Cardiac muscle cell (in vitro differentiated cells and primary cell): ENCODE measurements at places on chromosomes 2 and 18. TPM values are rescaled to one million over a fixed set of nuclear protein-coding genes. Genes with fewer than 3 reads are reported as not detected.
A peak's percentile ranks its signal among the peaks of the same experiment; 100 is the strongest.

DNA sequence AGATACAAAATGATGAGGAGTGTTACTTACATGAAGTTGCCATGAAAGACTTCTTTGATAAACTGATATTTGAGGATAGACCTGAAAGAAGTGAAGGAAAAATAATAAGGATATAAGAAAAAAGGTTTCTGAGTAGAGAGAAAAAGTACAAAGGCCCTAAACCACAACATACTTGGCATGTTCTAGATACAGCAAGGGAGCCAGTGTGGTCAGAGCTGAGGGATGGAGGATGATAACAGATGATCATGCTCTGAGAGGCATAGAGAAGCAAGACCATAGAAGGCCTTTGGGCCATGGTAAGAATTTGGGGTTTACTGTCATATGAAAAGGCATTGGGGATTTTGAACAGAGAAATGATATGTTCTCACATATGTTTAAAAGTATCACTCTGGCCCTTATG lies 424.1 kb upstream of the CHST9 start:
- DNase-seq = peak; percentile 45

The C2orf92 gene
- polyA plus RNA-seq = 6.8 and 9.4 TPM in 2 replicates

GRCh38 chr2:232438091-232438490 lies 17.9 kb upstream of the ALPI start:
- DNase-seq = no peak

- no peak for DNase-seq
Observed at GRCh38 chr18:77115192-77115953, 17.2 kb downstream of the MBP start.

DNA sequence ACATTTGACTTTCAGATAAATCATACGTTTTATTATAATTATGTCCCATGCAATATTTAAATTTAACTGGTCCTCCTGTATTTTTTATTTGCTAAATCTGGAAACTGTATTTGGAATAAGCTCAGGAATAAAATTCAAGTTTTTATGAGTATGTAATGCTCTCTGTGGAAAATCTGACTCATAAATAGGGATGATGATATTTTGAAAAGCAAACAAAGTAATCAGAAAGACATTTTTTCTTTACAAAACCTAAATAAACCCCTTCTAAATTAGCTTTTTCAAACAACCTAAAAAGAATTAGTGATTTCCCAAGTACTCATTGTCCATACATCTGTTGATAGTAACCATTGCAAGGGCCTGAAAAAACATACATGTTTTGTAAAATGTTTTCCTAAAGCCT lies 41.1 kb downstream of the ASB1 start:
- no peak for DNase-seq

GRCh38 chr18:24695168-24695567 lies 234.7 kb downstream of the HRH4 start:
- DNase-seq = no peak

- DNase-seq = peak; percentile 7
Observed at GRCh38 chr2:138421315-138421970, 80.1 kb upstream of the SPOPL start.
